ENCODE measurements at places on chromosomes 1 and 21.

GRCh38 chr1:7795406-7795805 lies 11.3 kb downstream of the PER3 start:
- no peak for DNase-seq

- no peak for DNase-seq
These were observed 139.4 kb downstream of the MRPL39 start for GRCh38 chr21:25467896-25468295.

DNA sequence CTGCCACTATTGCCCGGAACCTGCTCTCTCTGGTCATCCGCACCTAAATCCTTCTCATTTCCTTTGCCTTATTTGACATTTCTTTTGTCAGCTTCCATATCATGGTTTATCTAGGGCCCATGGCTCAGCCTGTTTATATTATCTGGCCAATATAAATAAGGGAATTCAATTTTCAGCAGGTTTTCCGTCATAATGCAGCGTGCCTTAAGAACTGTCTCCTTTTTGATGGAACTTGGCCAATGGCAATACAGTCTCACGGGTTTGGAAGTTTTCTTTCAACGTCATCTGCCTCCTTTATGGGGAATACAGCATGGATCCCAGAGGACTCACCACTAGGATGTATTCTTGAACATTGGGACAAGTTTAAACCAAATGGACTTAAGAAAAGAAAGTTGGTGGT lies 77.8 kb upstream of the KIAA0040 start:
- no peak for DNase-seq

DNA sequence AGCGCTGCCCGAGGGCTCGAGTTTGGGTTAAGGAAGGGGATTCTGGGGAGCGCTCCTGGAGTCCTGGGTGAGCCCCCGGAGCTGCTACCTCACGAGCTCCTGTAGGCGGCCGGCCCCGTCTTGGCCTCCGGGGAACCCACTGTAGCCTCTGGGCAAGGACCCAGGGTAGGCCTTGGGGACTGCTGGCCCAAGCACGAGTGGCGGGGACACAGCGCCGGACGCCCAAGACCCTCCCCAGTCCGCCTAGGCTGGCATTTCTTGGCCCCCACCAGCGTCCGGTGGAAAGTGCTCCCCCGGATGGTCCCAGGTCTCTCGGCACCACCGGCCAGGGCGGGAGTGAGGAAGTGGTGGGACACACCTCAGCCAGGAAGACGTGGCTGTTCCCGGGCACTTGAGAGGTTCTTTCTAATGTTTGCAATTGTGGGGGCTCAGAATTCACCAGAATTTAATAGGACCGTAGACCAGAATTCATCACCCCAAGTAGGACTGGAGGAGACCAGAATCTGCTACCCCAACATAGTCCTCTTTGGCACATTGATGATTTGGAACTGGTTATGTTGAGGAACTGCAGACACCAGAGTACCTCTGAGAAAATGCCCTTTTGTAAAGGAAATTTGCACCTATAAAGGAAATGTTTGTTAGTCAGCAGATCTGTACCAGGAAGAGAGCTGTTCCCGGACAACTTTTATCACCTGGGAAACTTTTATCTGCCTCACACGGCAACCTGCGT lies 622 bp upstream of the TMPRSS2 start:
- DNase-seq = no peak

DNA sequence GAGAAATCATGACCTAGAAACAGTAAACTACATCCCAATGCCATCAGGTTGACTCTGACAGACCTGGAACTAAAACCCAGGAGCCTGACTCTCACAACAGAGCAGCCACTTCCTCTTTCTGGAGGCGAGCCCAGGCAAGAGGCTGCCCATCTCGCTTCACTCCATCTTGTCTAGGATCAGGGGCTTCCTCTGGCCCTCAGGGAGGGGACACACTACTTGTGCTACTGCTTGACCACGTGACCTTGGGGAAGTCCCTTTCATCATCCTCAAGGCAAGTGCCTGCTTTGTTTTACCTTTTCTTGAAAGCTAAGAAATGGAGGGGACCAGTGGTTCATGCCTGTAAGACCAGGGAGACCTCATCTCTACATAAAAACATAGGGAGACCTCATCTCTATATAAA lies 2.6 kb upstream of the TENT5B start:
- DNase-seq = no peak

GRCh38 chr1:233614173-233614742 lies 352 bp downstream of the KCNK1 start:
- peak; percentile 2 for DNase-seq

DNA sequence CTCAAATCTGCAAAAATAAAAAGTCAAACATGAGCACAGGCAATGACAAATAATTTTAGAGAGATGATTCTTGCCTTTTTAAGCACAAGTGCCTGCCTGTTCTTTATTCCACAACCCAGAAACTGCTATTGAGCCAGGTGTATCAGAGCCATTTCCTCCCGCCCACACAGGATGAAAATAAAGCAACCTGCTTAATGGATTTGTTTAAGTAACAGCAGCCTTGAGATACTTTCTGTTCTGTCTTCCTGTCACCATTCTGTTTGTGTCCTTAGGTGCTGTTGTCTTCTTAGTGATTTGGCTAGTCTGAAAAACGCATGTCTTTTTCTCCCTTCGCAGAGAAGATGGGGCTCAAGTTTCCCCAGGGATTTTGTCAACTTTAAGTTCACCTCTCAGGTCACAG lies 11.4 kb downstream of the RPE65 start:
- no peak for DNase-seq

DNA sequence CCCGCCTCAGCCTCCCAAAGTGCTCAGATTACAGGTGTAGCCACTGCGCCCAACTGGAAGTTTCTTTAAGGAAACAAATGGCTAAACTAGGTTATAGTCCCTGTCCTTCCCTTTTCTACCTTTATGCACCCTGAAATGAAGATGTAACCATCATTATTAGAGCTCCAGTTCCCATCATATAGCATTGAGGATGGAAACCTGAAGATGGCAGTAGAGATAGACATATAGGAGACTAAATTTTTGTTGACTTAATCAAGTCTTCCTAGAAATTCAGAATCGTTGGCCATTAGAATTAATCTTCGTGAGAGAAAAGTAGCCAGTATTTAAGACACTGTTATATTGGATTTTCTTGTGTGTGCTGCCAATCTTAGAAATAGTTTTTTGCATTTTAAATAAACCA lies 1016.3 kb upstream of the NCAM2 start:
- DNase-seq = no peak

- DNase-seq = peak; percentile 83
These were observed 4.8 kb upstream of the ASB17 start for GRCh38 chr1:75937034-75937433.

GRCh38 chr1:29706936-29707335 lies 470.6 kb downstream of the PTPRU start:
- DNase-seq = peak; percentile 76

- no peak for DNase-seq
These were observed 407.3 kb downstream of the USP25 start for GRCh38 chr21:16137106-16137505.

GRCh38 chr1:23868557-23869016 lies 497 bp upstream of the FUCA1 start:
- no peak for DNase-seq

GRCh38 chr1:207917080-207917479 lies 6.2 kb upstream of the CD34 start:
- no peak for DNase-seq

DNA sequence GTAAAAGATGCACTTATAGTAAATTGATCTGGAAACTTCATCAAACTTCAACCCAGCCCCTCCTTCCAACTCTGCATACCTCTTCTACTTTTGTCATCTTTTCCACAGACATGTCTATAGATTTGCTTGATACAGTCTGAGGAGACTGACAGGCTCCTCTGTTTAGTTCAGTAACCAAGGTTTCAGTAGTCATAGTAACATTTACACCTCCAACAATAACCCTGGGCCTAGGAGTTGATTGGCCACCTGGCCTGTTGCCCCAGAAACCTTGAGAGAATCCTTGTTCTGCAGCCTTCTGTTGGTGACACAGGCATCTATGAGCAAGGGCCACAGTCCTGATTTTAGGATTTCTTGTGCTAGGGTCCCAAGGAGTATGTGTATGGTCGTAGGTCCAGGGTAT lies at the start of gene CFAP141:
Gene CFAP141 (minus strand): TSS at position 138 of the 400 bp plus-strand sequence. CDS start 26 bp downstream, at position 112.
- peak; percentile 28 for DNase-seq

- DNase-seq = no peak
These were observed 65.1 kb upstream of the ARHGAP29 start for GRCh38 chr1:94302497-94302896.

DNA sequence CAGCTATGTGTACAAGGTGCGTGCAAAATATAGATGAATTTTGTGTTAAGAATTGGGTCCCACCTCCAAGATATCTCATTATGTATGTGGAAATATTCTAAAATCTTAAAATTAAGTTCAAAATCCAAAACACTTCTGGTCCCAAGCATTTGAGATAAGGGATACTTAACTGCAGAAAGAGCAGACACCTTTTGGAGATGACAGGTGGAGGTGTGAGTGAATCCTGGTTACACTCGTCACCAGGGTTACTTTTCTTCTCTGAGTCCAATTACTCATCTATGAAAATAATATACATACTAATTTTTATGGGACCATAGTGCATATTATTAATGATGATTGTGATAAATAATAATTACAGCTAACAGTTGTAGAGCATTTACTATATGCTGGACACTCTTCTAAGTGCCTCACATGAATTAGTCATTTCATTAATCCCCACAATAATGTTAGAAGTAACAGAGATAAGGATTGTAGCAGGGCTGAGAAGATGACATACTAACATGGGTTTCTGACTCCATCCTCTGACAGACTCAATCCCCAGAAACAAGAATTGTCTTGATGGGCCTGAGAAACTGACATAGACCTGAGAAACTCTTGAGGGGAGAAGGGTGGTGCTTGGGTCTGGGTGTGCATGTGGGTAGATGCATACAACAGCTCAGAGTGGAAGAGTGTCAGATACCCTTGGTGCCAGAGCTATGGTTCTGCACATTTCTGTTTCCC lies 8.3 kb upstream of the FASLG start:
- DNase-seq = peak; percentile 57

- no peak for DNase-seq
These were observed 18.0 kb upstream of the PRDM15 start for GRCh38 chr21:41897047-41897669.

DNA sequence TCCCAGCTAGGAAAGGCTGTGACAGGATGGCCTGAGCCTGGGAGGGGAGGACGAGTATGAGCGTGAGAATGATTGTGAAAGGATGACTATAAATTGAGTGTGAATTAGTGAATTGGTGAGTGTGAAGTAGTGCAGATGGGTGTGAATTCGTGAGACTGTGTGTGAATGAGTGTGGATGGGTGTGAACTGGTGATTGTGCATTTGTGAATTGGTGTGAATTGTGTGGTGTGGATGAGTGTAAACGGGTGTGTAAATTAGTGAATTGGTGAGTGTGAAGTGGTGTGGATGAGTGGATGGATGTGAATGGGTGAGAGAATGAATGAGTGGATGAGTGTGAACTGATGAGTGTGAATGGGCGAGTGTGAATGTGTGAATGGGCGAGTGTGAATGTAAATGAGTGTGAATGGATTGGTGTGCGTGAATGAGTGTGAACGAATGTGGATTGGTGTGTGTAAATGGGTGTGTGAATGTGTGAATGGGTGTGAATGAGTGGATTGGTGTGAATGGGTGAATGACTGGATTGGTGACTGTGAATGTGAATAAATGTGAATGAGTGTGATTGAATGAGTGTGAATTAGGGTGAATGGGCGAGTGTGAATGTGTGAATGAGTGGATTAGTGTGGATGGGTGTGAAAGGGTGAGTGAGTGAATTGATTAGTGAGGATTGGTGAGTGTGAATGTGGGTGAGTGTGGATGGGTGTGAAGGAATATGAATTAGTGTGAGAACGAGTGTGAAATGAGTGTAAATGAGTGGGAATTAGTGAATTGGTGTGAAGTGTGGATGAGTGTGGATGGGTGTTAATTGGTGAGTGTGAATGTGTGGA lies 7.7 kb upstream of the MXRA8 start:
- DNase-seq = no peak

GRCh38 chr21:44486302-44486701 lies 31.0 kb downstream of the LRRC3 start:
- DNase-seq = no peak

- peak; percentile 63 for DNase-seq
These were observed 263.6 kb upstream of the USP24 start for GRCh38 chr1:55478742-55479141.

DNA sequence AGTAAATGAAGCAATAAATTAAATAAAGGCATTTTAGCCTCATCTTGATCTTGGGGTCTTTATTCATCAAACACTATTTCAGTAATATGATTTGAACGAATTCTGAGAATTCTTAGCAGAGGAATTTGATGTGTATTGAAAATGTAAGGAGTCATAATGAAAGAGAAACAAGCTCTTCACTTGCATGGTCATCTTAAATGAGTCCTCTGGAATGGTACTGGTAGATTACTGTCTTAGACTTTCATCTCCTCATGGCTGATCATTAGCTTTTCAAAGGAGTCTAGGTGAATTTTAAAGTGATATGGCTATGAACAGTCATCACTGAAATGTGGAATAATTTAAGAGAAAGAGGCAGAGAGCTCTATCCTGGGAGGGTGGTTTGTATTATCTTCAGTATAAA lies 30.0 kb downstream of the PRRC2C start:
- DNase-seq = no peak

DNA sequence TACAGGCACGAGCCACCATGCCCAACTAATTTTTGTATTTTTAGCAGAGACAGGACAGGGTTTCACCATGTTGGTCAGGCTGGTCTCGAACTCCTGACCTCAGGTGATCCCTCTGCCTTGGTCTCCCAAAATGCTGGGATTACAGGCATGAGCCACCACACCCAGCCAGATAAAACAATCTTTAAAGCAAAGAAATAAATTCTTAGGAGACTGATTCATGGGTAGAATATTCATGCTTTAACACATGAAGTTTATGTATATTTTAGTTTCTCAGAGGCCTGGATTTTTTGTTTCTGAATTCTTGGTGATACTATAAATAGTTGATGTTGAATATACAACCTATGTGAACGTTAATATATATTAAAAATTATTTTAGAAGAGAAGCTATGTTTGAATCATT lies 127.4 kb upstream of the KIAA1614 start:
- DNase-seq = peak; percentile 27

- DNase-seq = no peak
These were observed 91.2 kb upstream of the TNR start for GRCh38 chr1:175834597-175834996.

- DNase-seq = no peak
These were observed 147.7 kb downstream of the SYT2 start for GRCh38 chr1:202562444-202563060.

DNA sequence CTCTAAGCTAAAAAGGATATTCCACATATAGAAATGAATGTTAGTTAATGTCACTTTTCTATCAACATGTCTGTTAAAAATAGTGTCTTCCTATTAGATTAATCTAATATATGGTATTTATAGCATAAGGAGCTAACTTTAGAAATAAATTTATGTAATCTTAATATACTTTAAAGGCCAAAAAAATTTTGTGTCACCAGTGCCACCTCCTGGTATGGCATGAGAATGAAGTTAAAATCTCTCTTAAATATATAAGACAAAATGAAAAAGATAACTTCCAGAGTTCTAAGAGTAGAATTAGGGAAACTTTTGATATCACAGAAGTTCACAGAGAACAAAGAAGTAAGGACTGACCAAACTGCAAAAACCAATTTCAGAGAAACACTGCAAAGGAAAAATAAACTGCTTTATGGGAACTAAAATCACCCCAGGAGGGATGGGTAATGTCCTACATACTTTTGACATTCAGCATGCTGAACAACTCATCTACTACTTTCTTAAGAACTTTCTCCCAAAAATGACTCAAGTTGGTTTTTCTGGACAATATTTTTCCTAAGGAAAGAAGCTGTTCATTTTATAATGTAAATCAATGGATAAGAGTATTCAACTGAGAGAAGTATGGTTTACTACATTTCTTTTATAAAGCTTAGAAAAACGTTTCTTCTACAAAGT lies 82.8 kb downstream of the TRIM33 start:
- peak; percentile 40 for DNase-seq

GRCh38 chr1:182394055-182394775 lies 2.6 kb upstream of the GLUL start:
- no peak for DNase-seq

Data from ELR (cell line).